ENCODE measurements at places on chromosomes 11 and 22. TPM values are rescaled to one million over a fixed set of nuclear protein-coding genes. Genes with fewer than 3 reads are reported as not detected.

GRCh38 chr11:3605771-3606203 lies 36.0 kb downstream of the ART5 start:
- DNase-seq = no peak

- DNase-seq = no peak
Observed at GRCh38 chr11:4960877-4961276, 5.4 kb upstream of the OR51A2 start.

FGF4 gene
- polyA plus RNA-seq = not detected

DNA sequence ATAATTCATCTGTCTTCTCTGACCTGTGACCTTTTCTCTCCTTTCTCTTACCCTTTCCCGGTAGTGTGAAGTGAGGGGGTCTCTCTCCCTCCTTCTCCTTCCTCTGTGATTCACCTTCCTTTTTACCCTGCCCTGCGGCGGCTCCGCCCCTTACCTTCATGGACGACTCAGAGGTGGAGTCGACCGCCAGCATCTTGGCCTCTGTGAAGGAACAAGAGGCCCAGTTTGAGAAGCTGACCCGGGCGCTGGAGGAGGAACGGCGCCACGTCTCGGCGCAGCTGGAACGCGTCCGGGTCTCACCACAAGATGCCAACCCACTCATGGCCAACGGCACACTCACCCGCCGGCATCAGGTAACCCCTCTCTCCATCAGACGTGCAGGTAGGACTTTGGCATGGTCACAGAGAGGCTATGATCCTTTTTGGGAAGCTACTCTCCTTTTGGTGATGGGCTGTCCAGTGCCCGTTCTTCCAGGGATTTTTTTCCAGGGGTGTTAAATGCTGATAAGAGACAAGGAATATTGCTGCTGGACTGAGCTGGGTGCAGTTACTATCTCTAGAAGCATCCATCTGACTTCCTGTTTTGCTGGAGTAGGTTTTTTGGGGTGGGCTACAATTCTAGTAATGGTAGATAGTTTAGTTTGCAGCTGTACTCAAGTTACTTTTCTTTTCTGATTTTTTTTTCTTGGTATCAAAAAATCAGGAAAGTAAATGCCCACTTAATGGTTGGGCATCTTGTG lies 29.9 kb downstream of the CTNND1 start:
- DNase-seq = no peak

- peak; percentile 48 for DNase-seq
Observed at GRCh38 chr22:31676700-31677099, 14.7 kb upstream of the PISD start.

DNA sequence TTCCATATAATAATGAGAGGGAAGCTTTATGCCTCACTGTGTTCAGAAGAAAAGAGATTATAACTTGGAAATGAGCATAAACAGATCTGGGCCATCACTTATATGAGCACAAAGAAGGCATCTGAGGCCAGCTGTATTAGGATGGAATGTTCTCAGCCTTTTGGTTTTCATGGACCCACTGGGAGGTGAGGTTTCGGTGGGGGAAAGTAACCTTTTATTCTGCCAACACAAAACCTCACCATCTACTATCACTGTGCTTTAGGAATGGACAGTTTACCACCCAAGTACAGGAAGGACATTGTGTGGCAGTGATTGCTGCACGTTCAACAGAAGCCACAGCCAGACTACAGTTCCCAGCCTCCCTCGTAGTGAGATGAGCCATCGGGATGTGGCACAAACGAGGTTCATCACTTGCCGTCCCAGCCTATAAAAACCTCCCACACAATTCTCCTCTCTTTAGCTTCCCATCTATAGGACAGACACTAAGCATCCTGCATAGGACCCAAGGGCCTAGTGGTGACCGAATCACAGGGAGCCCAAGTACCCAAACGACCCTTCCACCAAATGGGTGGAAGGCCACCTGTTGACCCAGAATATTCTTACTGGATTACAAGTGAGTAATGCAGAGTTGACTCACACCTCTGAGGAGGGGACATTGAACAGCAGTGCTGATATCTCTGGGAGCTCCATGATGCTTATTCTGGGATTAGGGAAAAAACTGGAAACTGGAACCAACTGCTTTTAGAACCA lies 121.5 kb upstream of the RAG2 start:
- DNase-seq = no peak

DNA sequence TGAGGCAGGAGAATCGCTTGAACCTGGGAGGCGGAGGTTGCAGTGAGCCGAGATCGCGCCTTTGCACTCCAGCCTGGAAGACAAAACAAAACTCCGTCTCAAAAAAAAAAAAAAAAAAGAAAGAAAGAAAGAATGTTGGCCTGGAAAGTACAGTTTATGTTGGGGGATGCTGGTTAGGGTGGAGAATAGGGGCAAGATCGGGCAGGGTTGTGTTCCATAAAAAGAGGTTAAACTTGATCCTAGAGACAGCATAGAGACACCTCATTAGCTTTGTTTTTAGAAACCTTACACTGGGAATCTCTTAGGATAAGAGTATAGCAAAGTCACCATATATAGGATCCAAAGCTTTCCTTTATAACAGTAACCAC lies 1.9 kb upstream of the FTH1 start:
- DNase-seq = no peak

DNA sequence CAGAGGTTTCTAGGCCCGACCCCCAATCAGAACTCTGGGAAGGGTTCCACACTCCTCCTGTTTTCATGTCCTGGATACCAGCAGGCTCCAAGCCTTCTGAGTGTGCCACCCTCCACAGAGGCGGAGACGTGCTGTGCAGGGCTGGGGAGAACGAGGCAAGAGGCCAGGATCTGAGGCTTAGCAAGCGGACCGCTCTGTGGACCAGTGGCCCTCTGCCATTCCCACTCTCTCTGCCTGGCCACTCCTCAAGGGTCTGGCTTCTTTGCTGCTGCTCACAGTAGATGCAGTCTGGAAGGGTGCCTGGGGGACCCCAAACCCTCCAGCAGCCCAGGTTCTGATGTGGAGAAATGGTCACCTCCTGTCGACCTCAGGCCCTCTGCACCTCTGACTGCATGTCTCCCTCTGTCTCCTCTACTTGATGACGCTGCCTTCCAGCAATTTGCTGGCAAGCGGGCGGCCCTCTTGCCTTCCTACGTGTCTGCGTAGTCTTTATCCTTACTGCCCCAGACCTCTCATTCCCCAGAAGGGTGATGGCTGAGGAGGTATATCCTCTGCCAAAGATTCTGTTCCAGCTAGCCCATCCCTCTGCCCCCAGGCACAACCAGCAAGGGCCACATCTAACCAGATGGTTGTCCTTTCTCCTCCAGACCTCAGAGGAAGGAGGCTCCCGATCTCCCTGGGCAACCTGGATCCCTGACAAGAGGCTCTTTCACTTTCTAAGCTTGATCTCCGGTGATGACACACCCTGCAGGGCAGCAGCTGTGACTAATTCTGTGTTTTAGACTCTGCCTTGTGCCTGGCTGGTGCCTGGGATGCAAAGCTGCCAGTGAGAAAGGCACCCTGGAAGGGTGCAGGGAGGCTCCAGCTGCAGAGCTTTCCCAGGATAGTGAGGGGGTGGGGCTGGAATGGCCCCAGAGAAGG lies 87.3 kb downstream of the NAT10 start:
- DNase-seq = no peak

MS4A4A gene
- 4.6 TPM for polyA plus RNA-seq

GRCh38 chr11:46242041-46242951 lies 35.2 kb upstream of the CREB3L1 start:
- DNase-seq = no peak

OR8D1 gene
- polyA plus RNA-seq = not detected

APOBEC3G gene
- polyA plus RNA-seq = 8.4 TPM

SMIM35 gene
- polyA plus RNA-seq = 0.05 TPM

- no peak for DNase-seq
Observed at GRCh38 chr11:17013548-17014320, 480 bp downstream of the PLEKHA7 start.

FOLH1 gene
- polyA plus RNA-seq = 23.4 TPM

DNA sequence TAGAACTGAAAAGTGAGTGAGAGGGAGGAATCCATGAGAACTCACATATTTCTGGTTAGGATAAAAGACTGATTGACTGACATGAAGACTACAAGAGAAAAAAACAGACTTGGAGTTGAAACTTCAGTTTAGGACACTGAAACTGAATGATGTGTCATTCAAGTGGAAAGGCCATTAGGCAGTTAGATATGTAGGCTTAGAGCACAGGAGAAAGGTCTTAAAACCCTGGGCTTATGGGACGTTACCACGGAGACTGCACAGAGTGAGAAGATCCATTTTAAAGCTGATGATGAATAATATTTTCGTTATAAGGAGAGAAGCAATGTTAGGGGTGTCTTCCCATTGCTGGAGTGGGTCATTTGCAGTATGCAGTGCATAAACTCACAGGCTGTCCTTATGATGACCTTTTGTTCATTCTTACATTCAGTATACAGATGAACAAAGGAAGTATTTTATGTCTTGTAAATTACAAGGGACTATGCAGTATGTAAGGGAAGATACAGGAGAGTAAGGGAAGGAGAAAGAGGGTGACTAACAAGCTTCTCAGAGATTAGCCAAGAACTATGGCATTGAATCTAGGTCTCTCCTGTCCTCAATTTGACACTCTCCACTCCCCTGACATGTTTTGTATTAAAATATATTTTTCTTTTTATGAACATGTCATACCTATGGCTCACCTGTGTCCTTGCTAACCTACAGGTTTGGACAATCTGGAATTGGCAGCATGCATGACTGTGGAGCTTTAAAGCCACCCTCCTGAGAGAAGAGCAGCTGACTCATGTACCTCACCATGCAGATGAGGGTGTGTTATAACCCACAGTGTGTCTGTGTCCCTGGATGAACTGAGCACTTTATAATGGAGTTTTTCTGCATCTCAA lies 63.7 kb downstream of the MAML2 start:
- DNase-seq = no peak

GRCh38 chr22:49091917-49092545 lies 735.6 kb downstream of the BRD1 start:
- no peak for DNase-seq

P2RY2 gene
- 0.77 TPM for polyA plus RNA-seq

- no peak for DNase-seq
Observed at GRCh38 chr11:59365232-59366018, 6.7 kb downstream of the OR5AN1 start.

GRCh38 chr11:109133159-109133558 lies 288.8 kb upstream of the C11orf87 start:
- no peak for DNase-seq

GRCh38 chr11:47259232-47259977 lies 1.6 kb downstream of the NR1H3 start:
- no peak for DNase-seq

GRCh38 chr22:35627267-35628041 lies 10.3 kb upstream of the MB start:
- DNase-seq = no peak

All from left renal cortex interstitium (tissue), 4 donors.